Pancreas (tissue), 10 donors: ENCODE measurements at places on chromosomes 13 and 19. TPM values are rescaled to one million over a fixed set of nuclear protein-coding genes. Genes with fewer than 3 reads are reported as not detected.

The PLPP2 gene
- 20.2 TPM for total RNA-seq

- no peak for DNase-seq
These were observed 9.6 kb upstream of the UBL3 start for GRCh38 chr13:29859971-29860370.

DNA sequence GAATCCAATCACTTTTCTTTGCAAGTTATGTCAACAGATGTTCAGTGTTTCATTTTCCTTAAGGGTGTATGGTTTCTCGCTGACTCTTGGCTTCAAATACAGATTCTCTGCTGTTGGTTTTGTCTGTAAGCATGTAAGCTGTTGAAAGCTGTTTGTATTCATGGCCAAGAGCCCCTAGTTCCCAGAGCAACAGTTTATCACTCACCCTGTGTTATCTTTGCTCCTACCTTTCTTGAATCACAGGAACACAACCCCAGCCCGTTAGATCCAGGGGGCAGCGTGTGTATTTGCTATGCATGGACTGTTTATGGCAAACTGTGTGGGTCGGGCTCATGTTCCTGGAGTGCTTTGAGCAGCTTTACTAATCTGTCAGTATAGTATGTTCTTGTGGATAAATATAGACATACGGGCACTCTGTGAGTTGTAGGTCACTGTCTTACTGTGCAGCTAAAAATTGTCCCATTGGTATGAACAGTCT lies 28.9 kb downstream of the FRY start:
- DNase-seq, result no peak

GRCh38 chr19:11673608-11674041 lies 65.1 kb downstream of the ZNF823 start:
- peak; percentile 51 for DNase-seq

- DNase-seq, result no peak
These were observed 19.7 kb upstream of the ZBTB7A start for GRCh38 chr19:4086411-4086867.

The CCDC169 gene
- total RNA-seq, result 0.55 TPM

GRCh38 chr13:85406269-85406975 lies 392.8 kb downstream of the SLITRK6 start:
- no peak for DNase-seq

The LINGO3 gene
- 0.16 TPM for total RNA-seq

- DNase-seq, result no peak
These were observed 325.9 kb downstream of the NDFIP2 start for GRCh38 chr13:79806821-79807220.
